ENCODE measurements at places on chromosomes 3 and 15.

DNA sequence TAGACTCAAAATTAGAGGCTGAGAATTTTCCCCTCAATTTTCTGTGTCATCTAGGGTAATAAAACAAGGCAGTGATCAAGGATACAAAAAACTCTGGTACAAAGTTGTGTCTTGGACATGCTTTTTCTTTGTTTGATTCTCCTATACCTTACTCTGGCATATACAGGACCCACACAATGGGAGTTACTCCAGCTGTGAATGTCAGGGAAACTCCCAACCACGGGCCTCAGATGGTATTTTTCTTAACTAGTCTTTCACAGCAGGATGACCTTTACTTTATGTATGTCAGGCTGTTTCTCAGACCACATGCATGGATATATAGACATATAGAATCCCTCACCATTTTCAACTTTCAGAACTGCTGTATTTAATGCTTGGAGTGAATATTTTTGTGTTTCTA lies 41.3 kb downstream of the FEZF2 start:
- no peak for DNase-seq

- DNase-seq = no peak
Measured at GRCh38 chr3:30625541-30626438, 19.4 kb downstream of the TGFBR2 start.

DNA sequence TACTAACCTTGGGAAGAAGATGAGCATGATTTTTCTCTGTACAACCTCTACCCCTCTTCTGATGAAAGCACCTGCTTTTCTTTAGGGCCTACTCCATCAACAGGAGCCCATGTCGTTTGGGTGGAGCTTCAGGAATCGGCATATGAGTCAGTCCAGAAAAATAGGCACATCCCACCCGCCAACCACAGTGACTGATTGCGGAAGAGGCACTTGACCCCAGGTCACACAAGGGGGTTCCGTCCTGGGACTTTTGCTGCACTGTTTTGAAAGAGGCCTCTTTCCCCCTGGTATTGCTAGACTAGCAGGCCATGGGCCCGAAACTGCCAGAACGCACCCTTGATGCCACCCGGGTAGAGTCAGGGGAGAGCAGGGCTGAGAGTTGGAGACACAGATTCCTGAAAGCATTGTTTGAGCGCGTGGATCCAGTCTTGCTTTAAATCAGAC lies 19.3 kb upstream of the NRROS start:
- no peak for DNase-seq

DNA sequence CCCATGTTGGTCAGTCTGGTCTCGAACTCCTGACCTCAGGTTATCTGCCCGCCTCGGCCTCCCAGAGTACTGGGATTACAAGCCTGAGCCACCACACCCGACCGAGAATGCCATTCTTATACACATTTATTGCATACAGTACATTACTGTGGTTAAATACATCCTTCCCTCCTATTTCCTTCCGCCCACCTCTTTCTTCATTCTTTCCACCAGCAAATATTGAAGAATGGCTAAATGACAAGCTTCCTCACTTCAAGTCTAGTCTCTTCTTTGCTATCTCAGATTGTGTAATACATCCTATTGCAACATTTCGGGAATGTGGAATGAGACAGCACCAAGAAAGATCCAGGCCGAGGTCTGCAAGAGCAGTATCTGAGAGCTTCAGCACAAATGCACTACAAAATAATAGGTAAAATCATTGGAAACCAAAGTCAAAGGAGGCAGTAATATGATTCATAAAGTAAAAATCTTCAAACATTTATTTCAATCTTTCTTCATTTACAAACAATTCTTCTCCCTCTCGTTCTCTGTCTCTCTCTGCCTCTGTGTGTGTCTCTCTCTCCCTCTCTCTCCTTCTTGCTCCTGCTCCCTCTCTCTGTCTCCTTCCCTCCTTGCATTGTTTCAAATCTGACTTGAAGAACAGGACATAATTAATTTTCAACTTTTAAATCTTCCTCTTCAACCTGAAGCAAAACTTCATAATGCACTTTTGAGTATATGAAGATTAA lies 94.7 kb upstream of the TGFBR2 start:
- DNase-seq = no peak

- DNase-seq = no peak
Measured at GRCh38 chr3:13346481-13347389, 73.4 kb downstream of the NUP210 start.

- DNase-seq = no peak
Measured at GRCh38 chr3:67737906-67738865, 83.8 kb upstream of the SUCLG2 start.

GRCh38 chr3:71585887-71586809 lies 2.6 kb upstream of the FOXP1 start:
- DNase-seq = no peak

DNA sequence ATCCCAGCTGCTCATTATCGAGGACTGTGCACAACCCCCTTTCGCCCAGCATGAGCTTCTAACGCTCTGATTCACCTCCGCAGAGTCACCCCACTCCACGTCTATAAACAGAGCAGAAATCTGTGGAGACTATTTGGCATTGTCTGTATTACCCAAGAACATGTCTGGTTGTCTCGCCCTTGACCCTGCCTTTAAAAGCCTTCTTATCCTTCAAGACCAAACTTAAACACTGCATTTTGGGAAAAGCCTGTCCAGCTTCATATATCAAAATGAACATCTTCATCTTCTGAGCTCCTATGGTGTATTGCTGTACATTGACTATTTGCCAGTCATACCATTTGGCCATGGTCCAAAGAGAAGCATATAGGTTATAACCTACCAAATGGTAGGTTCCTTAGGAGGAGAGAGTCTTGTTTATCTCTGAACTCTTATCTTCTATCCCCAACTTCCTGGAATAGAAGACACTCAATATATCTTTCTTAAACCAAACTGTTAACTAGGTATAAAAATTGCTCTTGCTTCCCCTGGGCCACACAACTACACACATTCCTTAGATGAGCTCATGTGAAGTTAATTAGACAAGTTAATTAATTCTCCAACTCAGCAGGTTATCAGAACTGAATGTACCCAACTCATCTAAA lies 90.1 kb downstream of the FBN1 start:
- DNase-seq = no peak

GRCh38 chr3:151037746-151038477 lies 47.6 kb upstream of the MED12L start:
- DNase-seq = no peak

DNA sequence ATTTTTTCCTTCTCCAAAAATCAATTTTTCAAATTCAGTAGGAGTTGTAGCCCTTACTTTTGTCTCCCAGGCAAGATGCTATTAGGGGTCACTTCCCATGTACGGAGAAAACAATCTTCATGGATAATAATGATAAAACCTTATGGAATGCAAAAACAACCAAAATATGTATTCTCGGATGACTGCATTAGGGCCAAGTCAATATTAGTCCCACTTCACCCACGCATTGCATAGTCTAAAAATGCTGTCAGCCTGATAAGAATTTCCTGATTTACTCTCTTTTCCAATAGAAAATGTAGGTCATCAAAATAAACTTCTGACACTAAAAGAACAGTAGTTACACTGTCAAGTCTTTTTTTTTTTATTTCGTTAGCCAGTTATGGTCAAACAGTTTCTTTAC lies 2.7 kb downstream of the VGLL3 start:
- no peak for DNase-seq

DNA sequence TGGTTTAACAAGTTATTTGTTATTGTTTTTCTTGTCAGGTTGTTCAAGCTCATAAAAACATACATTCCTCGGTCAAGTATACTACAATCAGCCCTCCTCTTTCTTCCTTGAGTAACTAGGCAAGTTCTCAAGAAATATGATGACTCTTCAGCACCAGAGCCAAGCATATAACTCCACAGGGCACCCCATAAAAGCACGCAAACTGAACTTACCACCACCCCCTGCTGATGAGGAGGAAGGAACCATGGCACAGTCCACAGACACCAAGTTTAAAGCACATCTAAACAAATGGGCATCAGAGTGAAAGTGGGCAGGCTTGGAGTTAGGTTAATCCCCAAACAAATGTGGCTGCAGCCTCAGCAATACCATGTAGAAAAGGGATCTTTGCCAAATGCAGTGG lies 5.3 kb downstream of the IP6K2 start:
- no peak for DNase-seq

- no peak for DNase-seq
Measured at GRCh38 chr3:197598404-197598980, 42.7 kb upstream of the BDH1 start.

GRCh38 chr3:53518495-53518981 lies 24.1 kb downstream of the CACNA1D start:
- DNase-seq = no peak

GRCh38 chr3:186520957-186521842 lies 23.0 kb downstream of the CRYGS start:
- no peak for DNase-seq

GRCh38 chr3:64267721-64268604 lies 42.7 kb upstream of the PRICKLE2 start:
- DNase-seq = peak; percentile 68

Data from C1 segment of cervical spinal cord (tissue), 14 donors.